ENCODE measurements at places on chromosomes 11 and 22.

DNA sequence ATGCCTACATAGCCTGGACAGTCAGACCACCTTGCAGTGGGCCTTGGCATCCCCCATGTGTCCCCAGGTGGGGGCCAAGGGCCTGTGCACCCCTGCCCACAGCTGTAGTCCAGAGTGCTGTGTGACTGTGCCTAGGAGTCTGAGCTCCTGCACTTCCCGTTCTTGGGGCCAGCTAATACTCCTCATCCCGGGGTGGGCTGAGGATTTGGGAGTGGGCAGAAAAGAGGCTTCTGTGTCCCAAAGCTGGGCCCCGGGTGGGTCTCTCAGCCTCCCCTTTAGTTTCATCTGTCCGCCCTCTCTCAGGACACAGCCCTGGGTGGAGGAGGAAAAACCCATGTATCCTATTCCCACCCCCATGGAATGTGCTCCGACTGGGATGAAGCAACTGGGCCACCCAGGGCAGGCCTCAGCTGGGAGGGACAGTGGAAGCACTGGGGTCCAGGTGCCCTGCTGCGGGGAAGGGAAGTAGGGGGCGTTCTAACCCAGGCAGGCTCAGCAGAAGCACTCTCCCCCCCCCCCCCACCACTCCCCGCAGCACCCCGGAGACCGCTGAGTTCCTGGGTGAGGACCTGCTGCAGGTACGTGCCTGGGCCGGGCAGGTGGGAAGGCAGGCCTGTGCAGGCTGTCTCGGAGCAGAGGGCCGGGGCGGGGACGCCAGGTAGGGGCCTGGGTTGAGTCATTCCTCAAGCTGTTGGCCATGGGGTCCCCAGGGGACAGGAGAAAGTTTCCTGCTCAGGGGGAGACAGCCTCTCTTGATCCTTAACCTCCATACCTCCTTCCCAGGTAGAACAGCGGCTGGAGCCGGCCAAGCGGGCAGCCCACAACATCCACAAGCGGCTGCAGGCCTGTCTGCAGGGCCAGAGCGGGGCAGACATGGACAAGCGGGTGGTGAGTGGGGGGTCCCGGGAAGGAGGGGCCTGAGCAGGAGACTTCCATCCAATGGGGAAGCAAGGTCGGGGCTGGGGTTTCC lies 1.4 kb downstream of the SH3BP1 start:
- DNase-seq, result no peak

- no peak for DNase-seq
These were observed 132.7 kb upstream of the DDI1 start for GRCh38 chr11:103903621-103904323.

- no peak for DNase-seq
These were observed 4.9 kb downstream of the POLR3H start for GRCh38 chr22:41539146-41540005.

- no peak for DNase-seq
These were observed 68.6 kb downstream of the MICAL2 start for GRCh38 chr11:12179019-12179418.

DNA sequence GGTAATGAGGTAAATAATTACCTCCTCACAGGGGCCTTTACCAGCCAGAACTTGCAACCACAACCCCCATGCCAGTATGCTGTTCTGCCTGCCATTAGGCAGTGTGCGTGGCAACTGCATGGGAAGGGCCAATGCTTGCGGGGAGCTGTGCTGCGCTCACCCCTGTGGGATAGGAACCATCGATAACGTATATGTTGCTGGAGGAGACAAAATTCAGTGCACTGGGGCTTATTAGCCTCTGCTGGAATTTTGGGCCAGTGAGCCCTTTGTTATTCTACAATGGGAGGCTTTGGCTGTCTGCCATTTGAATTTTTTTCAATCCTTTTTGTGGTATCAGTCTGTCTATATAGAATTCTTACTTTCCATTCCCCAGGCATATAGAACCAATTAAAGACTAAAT lies 47.3 kb downstream of the PPP2R1B start:
- DNase-seq, result no peak

- DNase-seq, result no peak
These were observed 18.3 kb upstream of the MICAL2 start for GRCh38 chr11:12091956-12092558.

- DNase-seq, result no peak
These were observed 60.7 kb downstream of the DBX1 start for GRCh38 chr11:20099527-20099926.

DNA sequence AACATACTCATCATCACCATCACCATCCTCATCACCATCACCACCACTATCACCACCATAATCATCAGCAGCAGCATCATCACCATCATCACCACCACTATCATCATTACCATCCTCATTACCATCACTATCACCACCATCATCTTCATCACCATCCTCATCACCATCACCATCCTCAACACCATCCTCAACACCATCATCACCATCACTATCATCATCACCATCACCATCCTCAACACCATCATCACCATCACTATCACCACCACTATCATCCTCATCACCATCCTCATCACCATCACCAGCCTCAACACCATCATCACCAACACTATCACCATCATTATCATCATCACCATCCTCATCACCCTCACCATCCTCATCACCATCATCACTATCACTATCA lies 16.6 kb downstream of the RTN4R start:
- no peak for DNase-seq

DNA sequence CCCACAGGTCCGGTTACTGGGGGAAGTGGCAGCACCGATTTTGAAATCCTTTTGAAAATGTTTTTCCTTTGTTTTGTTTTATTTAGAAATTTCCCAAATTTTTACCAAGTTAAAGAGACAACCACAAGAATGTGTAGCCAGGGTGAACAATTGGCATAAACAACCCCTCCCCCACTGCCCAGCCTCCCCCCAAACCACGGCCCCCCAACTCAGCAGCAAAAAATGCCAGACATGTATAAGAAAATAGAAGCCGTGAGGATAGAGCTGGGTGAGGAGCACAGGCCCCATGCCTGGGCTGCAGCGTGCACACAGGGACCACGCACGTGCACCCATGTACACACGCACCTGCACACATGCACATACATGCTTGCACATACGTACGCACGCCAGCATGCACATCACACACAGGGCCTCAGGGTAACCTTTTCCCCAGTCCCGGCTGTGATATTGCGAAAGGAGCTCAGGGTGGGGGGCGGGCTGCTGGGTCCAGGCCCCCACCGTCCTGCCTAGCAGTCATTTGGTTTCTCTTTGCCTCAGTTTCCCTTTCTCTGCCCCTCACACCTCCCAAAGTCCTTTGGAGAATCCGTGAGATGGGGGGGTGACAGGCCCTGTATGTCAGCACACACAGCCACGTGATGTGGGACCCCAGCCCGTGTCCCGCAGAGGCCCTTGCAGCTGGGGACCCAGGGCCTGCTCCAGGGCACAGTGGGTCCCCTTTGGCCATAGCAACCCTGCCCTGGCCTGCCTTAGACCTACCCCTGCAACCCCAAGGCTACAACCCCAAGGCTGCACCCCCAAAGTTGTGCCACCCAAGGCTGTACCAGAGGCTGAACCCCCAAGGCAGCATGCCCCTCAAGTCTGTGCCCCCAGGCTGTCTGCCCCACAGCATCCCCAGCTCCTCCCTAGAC lies 42.9 kb downstream of the IGF2 start:
- DNase-seq, result no peak

DNA sequence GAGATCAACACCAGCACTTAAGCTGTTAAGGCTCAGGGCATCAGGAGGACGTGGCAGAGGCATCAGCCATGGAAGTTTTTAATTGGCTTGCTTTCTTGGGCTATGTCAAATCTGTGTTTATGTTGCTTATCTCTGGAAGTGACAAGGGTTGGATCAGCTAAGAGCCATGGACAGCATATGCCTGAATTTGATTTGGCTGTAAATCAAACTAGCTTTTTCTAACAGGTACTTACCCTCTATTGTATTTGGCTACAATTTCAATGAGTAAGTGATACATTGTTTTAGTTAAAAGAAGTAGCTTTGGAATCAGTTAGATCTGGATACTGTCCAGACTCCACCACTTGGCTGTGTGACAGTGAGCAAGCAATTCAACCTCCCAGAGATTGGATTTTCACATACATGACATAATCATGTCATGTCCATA lies 936.6 kb downstream of the OPCML start:
- no peak for DNase-seq

- DNase-seq, result no peak
These were observed 2.6 kb downstream of the LIPT2 start for GRCh38 chr11:74490941-74491340.

- DNase-seq, result no peak
These were observed 88.5 kb downstream of the GRAMD1B start for GRCh38 chr11:123518496-123519054.

DNA sequence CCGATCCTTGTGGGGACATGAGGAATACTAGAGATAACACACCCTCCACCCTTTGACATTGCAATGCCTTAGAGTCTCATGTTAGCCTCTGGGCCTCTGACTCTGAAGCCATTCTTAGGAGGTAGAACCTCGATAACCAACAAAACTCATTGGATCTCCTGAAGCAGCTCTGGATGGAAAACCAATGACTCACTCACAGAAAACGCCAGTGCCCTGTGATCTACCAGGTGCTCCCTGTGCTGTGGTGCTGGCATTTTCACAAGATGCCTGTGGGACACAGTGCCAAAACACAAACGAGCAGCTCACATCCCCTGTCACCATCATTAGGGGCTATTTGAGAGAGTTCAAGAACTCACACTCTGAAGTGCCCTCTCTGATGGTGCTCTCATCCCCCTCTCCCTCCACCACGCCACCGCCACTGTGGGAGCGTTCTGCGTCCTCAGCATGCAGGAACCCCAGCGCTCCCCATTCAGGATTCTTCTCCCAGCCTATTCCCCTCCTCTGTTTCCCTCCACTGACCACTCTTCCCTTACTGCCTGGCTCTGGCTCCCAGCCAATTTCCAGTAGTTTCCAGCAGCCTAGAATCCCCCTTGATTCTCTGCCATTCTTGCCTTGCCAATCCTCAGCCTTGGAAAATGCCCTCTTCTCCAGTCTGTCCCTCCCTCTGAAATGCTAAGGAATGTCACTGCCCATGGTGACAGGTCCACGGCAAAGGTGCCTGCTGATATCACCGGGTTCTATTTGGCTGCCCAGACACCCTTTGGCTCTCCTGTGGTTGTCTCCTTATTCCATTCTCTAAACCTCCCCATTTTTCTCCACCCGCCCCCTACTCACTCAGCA lies 4.7 kb upstream of the POLD4 start:
- no peak for DNase-seq

GRCh38 chr11:76251576-76251975 lies 45.3 kb upstream of the WNT11 start:
- DNase-seq, result no peak

DNA sequence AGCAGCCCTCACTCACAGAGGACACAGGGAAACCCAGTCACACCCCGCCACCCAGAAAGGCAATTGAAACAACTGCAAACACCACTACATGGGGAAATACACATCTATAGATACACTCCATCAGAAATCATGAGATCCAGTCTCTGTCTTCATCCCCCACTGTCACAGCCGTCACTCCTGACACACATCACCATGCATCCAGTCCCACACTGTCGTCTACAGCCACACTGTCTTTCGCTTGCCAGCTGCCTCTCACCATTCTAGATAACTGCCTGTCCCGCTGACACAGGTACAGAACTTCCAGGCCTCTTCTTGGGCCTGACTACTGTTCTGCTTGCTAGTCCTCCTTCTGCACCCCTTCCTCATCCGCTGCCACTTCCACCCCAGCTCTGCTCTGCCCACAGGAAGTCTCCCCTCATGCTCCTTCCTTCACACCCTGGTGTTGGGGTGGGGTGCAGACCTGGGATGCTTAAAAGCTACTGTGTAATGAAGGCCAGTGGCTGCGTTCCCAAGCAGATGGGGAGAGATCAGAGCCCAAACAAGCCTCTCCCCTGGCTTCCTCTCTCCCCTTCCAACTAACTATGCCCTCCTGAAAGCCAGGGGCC lies 42.6 kb downstream of the SLC22A12 start:
- DNase-seq, result no peak

GRCh38 chr11:60310407-60310998 lies 16.6 kb upstream of the MS4A6E start:
- DNase-seq, result no peak

DNA sequence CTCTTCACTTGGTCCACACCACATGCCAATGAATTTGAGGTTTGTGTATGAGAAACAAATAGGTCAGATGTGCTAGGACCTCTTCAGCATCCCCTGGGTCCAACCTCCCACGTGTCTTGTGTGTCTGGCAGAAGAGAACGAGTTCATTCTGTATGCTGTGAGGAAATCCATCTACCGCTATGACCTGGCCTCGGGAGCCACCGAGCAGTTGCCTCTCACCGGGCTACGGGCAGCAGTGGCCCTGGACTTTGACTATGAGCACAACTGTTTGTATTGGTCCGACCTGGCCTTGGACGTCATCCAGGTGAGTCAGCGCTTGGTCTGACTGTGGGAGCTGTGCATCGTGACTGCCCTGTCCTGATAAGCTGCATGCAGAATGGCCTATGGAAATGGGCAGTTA lies 101.0 kb upstream of the SORL1-AS1 start:
- DNase-seq, result no peak

DNA sequence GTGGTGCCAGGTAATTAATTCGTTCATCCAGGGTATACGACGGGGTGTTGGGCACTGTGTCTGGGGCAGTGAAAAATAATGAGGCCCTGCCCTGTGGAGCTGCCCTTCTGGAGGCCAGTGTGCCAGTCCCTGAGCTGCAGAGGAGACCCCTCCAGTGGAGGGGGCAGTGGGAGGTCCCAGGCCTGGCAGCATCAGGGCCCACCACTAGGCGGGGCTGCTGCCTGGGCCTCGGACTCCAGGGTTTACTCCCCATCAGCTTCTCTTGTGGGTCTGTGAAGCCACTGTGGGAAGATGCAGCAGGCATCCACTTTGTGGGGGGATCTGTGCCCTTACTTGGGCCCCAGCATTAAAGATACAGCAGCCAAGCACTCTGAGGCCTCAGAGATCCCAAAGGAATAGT lies 17.4 kb upstream of the TMPRSS6 start:
- no peak for DNase-seq

All from activated CD4-positive, alpha-beta T cell treated with anti-CD3 and anti-CD28 coated beads for 1 hour (primary cell).